ENCODE measurements at places on chromosomes 16 and 17.

DNA sequence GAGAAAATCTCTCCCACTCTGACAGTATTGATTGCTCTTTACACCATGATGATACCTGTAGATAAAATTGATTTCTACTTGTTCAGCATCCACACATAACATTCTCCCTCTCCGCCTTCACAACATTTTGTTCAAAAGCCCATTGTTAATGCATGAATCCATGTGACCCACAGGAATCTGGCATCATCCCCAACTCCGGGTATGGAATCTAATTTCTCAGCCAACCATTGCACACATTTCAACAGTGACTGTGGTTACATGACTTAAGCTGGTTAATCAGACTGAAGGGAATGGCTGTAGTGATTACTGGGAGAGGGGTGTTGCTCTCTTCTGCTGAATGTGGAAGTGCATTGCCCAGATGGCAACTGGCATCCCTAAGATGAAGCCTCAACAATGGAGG is 161.4 kb upstream of the C16orf82 start:
- no peak for DNase-seq

- DNase-seq = no peak
Observed at GRCh38 chr17:42347198-42347597, 41.0 kb downstream of the STAT3 start.

DNA sequence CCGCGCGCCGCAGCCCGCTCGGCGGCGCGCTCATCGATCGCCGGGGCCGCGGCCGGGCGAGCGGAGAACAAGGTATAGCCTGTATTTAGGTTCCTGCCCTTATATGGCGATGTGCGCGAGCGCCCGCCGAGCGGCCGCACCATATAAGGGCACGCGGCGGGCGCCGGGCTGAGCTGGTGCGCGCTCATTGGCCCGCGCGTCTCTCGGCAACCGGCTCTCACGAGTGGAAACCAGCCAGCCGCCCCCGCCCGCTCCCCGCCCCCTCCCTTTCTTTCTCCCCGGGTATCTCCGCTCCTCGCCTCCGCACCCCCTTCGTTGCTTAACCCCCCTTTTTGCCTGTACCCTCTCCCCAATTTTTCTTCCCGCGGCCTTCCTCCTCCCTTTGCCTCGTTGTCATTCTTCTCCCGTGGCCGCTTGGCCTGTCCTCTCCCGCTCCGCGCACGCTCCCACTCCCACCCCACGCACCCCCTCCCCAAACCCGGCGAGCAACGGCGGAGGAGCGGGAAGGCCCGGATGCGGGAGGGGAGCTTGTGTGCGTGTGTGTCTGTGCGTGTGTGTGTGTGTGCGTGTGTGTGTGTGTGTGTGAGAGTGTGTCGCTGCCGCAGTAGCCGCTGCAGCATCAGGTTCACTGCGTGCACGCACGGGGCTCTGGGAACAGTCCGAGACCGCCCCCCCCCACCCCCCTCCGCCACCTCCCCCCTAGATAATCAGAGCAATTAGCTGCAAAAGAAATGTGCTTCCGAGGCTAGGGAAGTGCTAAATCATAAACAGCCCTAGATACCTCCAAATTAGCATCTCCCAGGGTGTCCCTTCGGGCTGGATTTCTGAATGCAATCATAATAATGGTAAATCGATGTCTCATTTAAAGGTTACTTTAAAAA is 13.5 kb upstream of the CBX8 start:
- peak; percentile 60 for DNase-seq

DNA sequence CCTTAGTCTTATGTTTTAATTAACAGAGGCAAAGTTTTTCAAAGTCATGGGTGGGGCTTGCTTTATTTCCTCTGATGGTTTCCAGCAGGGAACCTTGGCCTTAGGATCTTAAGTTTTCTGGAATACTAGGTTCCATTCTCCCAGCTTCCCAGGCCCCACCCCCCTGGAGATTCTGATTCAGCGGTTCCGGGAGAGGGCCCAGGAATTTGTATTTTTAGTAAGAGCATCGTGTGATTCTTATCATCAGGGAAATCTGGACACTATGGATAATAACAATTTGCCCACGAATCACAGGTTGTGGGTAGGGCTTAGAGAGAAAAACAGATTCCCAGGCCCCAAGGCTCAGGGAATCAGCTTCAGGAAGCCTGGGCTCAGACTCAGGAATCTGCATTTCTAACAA is 263.6 kb downstream of the NTN1 start:
- DNase-seq = no peak

DNA sequence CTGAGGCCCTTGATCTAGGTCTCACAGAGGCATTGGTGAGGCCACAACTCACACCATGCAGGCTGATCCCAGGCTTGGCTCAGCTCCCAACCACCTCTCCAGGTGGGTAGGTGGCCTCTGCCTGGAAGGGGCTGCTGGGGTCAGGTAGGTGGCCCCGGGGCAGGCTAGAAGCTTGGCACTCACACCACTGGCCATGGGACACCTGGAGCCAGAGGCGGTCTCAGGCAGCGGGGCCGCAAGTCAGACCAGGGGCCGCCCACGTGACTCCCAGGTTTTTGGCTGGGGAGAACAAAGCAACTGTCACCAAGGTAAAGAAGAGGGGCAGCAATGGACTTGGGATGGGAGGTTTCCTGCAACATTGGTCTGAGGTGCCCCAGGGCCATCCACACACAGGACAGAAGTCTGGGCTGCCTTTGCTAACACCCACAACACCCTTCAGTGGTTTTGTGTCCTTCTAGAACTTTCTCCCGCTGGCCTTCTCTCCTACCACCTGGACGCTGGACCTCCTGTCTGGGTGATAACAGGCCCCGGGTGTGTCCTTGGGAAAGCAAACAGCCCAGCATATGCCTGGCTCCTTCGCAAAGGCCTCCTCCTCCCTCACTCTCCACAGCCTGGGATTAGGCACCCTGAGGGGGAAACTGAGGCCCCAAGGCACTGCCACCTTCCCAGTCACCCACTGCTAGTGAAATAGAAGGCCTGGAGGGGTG is 16.4 kb downstream of the C16orf74 start:
- DNase-seq = no peak

DNA sequence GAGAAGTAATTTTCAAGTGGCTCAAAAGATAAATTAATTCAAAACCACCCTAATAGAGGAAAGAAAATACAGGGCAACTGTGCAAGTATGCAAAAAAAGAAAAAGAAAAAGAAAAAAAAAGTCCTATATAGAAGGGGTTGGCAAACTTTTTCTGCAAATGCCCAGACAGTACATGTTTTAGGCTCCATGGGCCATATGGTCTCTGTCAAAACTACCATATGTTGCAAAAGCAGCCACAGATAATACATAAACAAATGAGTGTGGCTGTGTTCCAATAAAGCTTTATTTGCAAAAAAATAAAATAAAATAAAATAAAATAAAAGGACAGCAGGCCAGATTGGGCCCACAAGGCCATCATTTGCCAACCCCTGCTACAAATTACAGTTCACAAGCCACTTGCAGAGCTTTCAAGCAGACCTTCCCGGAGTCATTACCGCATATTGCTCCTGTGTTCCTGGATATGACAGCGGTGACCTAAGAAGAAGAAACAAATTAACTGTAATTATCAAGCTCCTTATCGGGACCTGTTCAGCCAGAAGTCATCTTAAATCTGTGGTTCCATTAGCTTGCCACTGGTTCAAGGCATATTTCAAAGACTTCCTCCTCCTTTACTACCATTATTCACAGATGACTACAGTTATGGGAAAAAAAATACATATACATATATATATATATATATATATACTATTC is 15.9 kb downstream of the ZC3H7A start:
- DNase-seq = no peak

DNA sequence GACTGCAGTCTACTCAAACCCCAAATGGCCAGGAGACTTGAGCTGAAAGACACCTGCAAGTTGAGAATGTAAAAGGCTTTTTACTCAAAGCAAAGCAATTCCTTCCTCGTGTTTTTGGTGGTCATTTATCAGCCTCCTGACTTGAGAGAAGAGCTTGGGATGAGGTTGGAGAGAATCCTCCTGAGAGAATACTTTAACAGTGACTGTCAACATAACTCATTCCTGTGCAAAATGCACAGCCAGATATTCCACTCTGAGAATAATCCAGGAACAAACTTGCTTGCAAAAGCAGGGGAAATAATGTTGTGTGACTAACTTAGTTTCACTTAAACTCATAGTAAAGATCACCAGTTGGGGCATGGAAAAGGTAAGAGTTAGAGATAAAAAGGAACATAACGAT is 53.4 kb downstream of the SNTB2 start:
- DNase-seq = no peak

GRCh38 chr17:73896966-73897365 is 252.7 kb upstream of the SDK2 start:
- DNase-seq = no peak

- DNase-seq = no peak
Observed at GRCh38 chr16:31421587-31421986, 6.6 kb downstream of the COX6A2 start.

DNA sequence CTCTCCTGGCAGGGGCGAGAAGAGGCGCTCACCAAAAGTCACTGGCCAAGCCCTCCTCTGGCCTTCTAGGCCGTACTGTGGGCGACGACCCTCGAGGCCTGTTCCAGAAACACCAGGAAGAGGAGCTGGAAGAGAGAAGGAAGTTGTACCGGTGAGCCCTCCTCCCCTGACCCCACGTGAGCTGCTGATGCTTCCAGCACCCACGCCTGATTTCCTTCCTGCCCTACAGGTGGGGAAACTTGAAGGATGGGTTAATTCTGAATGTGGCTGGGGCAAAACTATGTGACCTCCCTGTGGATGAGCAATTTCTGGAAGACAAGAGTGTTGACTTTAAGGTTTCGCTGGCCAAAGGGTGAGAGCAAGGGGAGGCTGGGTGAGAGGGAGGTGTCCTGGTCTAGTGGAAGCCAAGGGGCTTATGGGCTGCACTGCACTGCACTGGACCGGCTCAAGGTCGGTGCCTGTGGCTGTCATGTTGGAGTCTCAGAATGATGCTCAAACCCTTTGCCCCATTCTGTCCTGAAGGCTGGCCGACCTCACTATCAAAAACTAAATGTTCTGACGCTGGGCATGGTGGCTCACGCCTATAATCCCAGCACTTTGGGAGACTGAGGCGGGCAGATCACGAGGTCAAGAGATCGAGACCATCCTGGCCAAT is 6.2 kb downstream of the C17orf100 start:
- no peak for DNase-seq

DNA sequence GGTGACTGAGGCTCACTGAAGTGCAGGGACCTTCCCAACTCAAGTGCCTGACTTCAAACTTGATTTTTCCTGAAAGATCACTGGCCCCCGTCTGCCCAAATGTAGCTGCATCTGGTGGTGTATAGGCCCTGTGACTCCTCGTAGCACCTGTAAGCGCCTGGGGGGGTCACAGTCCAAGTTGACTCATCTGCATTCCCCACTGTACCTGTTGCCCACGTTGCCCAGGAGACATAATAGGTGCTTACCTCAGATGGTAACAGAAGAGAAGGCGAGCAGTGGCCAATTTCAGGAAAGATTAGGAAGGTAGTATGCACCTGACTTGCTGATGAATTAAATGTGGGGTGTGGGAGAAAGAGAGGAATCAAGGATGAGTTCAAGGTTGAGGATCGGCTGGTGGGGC is 44.1 kb upstream of the EMP2 start:
- no peak for DNase-seq

- peak; percentile 94 for DNase-seq
Observed at GRCh38 chr17:78140169-78141051, 5.8 kb upstream of the C17orf99 start.

GRCh38 chr16:55779402-55780094 is 53.3 kb downstream of the CES1 start:
- no peak for DNase-seq

GRCh38 chr16:84879569-84880487 is 60.0 kb downstream of the CRISPLD2 start:
- no peak for DNase-seq

DNA sequence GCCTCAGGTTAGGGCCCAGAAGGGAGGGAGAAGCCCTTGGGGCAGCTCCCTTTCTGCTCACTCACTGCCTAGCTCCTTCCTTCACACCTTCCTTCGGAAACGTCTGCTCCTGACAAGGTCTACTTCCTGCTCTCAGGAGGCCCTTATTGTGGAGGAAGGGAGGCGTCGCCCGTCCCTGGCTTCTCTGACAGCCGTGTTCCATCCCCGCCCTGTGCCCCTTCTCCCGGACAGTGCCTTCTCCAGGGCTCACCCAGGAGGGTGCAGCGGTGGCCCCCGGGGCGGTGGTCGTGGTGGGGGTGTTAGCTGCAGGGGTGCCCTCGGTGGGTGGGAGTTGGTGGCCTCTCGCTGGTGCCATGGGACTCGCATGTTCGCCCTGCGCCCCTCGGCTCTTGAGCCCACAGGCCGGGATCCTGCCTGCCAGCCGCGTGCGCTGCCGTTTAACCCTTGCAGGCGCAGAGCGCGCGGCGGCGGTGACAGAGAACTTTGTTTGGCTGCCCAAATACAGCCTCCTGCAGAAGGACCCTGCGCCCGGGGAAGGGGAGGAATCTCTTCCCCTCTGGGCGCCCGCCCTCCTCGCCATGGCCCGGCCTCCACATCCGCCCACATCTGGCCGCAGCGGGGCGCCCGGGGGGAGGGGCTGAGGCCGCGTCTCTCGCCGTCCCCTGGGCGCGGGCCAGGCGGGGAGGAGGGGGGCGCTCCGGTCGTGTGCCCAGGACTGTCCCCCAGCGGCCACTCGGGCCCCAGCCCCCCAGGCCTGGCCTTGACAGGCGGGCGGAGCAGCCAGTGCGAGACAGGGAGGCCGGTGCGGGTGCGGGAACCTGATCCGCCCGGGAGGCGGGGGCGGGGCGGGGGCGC is 231.9 kb downstream of the SEC14L1 start:
- peak; percentile 52 for DNase-seq

- DNase-seq = no peak
Observed at GRCh38 chr17:41800601-41801373, 11.0 kb downstream of the P3H4 start.

DNA sequence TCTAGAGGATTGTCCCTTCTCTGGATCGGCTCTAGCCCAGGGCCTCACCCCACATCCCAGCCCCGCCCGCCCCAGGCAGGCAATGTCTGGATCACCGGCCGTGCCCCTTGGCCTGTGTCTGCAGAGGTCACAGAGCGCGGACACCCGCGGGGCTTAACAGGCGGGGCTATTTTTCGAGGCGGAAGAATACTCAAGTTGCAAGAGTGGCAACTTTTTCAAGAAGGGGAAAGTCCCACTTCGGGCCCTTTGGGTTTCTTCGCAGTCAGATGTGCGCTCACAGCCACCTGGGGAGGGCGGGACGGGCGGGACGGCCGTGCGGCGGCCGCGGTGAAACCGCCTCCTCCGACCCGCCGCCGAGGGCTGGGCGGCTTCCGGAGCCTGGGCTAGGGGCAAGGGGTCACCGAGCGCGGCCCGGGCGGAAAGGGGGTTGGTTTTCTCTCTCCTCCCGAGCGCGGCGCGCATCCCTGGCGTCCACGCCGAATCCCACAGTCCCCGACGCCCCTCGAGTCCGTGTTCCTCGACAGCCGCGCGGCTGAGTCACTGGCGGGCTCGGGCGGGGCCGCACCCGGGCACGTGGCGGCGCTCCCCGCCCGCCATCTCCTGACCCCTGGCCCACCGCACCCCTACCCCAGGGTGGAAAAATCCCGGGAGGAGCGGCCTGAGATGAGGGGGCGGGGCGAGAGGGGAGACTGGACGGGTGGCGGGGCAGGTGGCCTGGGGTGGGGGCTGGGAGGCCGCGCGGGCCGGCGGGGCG is 1.2 kb upstream of the PFN1 start:
- DNase-seq = peak; percentile 90

- DNase-seq = no peak
Observed at GRCh38 chr17:7216242-7217112, 3.2 kb downstream of the DLG4 start.
